ENCODE measurements at places on chromosomes 3 and 15. TPM values are rescaled to one million over a fixed set of nuclear protein-coding genes. Genes with fewer than 3 reads are reported as not detected.

The SLC15A2 gene
- total RNA-seq, result 1.7 TPM

GRCh38 chr3:24394754-24395153 lies 99.9 kb downstream of the THRB start:
- no peaks in the 10 kb centered on the region for H3K4me1 ChIP-seq
- H3K27ac ChIP-seq, result no peak overlapping the region
- no peak for DNase-seq
- no peaks in the 10 kb centered on the region for H3K36me3 ChIP-seq
- H3K4me3 ChIP-seq, result no peak overlapping the region
- H3K27me3 ChIP-seq, result no peaks in the 10 kb centered on the region

- DNase-seq, result no peak
- H3K27me3 ChIP-seq, result no peaks in the 10 kb centered on the region
- no peaks in the 10 kb centered on the region for H3K36me3 ChIP-seq
- no peak overlapping the region for H3K27ac ChIP-seq
- no peaks in the 10 kb centered on the region for H3K4me1 ChIP-seq
- H3K4me3 ChIP-seq, result no peak overlapping the region
These were observed 1062.2 kb upstream of the EPHA6 start for GRCh38 chr3:95752199-95752598.

DNA sequence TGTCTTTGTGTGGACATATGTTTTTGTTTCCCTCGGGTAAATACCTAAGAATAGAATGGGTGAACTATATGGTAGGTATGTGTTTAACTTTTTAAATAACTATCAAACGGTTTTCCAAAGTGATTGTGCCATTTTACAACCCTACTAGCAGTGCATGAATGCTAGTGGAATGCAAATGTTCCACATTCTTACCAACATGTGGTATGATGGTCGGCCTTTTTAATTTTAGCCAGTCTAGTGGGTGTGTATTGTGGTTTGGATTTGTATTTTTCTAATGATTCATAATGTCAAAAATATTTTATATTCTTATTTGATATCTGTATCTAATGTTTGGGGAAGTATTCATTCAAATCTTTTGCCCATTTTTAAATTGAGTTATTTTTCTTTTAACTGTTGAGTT lies 68.2 kb upstream of the SMAD3 start:
- no peak for DNase-seq
- H3K4me3 ChIP-seq, result no peak overlapping the region
- H3K36me3 ChIP-seq, result no peaks in the 10 kb centered on the region
- H3K27me3 ChIP-seq, result no peaks in the 10 kb centered on the region
- peaks cover 2% of the 10 kb centered on the region for H3K4me1 ChIP-seq
- H3K27ac ChIP-seq, result no peak overlapping the region

The RETNLB gene
- total RNA-seq, result not detected

The ARID3B gene
- total RNA-seq, result 36.2 TPM

GRCh38 chr3:7950890-7951289 lies 550.7 kb upstream of the LMCD1 start:
- H3K27me3 ChIP-seq, result no peaks in the 10 kb centered on the region
- no peak overlapping the region for H3K27ac ChIP-seq
- H3K36me3 ChIP-seq, result no peaks in the 10 kb centered on the region
- DNase-seq, result no peak
- no peak overlapping the region for H3K4me3 ChIP-seq

DNA sequence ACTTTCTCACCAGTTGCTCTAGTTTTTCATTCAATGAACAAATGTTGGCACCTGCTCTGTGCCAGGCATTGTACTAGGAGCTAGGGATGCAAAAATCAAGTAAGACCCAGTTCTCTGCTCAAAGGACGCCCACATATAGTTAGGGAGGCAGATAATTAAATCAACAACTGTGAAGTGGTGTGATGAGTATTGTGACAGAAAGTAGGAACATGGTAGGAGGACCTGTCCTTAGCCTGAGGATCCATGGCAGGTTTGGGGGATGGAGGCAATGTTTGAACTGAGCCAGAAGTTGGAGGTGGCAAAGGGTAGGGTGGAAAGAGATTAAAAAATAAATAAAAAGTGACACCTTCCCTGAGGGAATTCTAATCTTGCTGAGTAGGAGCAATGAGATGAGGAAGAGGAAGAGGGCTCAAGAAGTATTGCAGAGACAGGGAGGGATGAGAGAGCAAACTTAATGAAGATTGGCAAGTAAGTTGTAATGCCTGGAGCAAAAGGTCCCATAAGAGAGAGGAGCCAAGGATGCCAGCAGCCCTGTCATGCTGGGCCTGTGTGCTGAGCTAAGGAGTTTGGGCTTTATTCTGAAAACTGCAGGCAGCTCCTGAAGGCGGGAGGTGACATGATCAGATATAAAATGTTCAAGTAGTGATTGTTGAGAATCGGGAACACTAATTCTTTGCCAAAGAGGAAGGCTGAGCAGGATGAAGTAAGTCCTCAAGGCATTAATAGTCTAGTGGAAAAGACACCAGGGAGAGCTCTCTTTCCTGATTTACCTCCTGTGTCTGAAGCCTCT lies 184.3 kb upstream of the PPP2R3A start:
- no peak overlapping the region for H3K27ac ChIP-seq
- no peaks in the 10 kb centered on the region for H3K27me3 ChIP-seq
- no peaks in the 10 kb centered on the region for H3K36me3 ChIP-seq
- no peaks in the 10 kb centered on the region for H3K4me1 ChIP-seq
- H3K4me3 ChIP-seq, result no peak overlapping the region

The ELL3 gene
- 2.3 TPM for total RNA-seq

DNA sequence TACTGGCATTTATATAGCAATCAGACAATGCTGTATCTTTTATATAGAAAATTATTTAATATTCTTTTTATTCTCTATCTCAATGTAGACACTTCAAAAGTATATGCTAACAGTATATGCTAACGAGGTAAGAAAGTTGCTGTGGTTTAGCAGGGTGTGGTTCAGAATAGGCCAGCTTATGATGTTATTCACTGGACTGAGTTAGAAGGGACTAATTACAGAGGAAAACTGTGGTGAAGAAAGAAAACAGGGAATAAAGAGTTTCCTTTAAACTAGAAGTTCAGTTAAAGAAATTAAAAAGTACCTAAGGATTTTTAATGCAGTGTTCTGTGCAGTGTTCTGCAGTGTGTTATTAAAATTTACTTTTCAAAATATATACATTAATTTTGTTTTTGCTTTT lies 59.4 kb downstream of the MYO9A start:
- no peak overlapping the region for H3K27ac ChIP-seq
- peaks cover 9% of the 10 kb centered on the region for H3K4me1 ChIP-seq
- no peak for DNase-seq

DNA sequence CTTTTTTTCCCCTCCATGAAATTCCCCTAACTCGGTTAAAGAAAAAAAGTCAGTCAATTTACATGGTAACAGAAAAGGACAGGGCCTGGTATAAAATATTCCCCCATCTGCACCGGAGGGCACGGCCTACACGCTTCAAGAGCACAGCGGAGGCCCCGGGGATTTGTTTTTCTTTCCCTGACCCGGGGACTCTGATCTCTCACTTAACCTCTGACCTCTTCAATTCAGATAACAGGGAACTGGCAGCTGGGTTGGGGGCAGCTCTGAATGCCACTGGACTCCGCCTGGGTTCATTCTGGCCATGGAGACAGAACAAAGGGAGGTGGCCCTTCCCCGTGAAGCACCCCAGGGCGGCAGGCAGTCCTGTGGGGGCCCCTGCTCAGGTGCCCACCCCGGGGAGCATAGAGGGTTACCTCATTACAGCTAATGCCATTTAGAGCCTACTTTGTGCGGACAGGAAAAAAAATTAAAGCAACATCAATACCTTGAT lies 257.5 kb downstream of the SHQ1 start:
- no peak overlapping the region for H3K4me3 ChIP-seq
- no peaks in the 10 kb centered on the region for H3K36me3 ChIP-seq
- H3K27me3 ChIP-seq, result no peaks in the 10 kb centered on the region
- no peak overlapping the region for H3K27ac ChIP-seq

The ISLR2 gene
- not detected for total RNA-seq

DNA sequence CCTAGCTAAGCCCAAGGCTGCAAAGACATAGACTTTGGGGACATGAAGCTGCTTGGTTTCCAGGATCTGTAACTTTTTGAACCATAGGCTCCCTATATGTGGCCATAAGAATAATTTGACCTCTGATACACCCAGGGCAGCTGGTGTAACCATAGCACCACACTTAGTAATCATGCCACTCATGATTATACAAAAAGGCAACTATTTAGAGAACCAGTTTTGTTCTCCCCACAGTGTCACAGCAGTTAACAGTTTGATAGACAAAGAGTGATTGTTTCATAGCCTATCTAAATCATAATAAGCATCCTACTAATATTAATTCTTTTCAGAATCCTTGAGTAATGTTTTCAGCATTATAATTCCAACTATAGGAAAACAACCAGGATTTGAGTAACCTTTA lies 334.9 kb downstream of the NEK10 start:
- no peak overlapping the region for H3K27ac ChIP-seq
- H3K4me1 ChIP-seq, result no peaks in the 10 kb centered on the region
- H3K36me3 ChIP-seq, result no peaks in the 10 kb centered on the region
- no peak for DNase-seq
- no peaks in the 10 kb centered on the region for H3K27me3 ChIP-seq

- peaks cover 12% of the 10 kb centered on the region for H3K4me1 ChIP-seq
- no peak overlapping the region for H3K4me3 ChIP-seq
- DNase-seq, result no peak
- H3K27me3 ChIP-seq, result no peaks in the 10 kb centered on the region
- peaks cover 22% of the 10 kb centered on the region for H3K36me3 ChIP-seq
These were observed 68.2 kb downstream of the AAGAB start for GRCh38 chr15:67186226-67186649.

The ADGRG7 gene
- 21.2 TPM for total RNA-seq

The EAF2 gene
- total RNA-seq, result 13.4 TPM

The HRH1 gene
- 0.59 TPM for total RNA-seq

DNA sequence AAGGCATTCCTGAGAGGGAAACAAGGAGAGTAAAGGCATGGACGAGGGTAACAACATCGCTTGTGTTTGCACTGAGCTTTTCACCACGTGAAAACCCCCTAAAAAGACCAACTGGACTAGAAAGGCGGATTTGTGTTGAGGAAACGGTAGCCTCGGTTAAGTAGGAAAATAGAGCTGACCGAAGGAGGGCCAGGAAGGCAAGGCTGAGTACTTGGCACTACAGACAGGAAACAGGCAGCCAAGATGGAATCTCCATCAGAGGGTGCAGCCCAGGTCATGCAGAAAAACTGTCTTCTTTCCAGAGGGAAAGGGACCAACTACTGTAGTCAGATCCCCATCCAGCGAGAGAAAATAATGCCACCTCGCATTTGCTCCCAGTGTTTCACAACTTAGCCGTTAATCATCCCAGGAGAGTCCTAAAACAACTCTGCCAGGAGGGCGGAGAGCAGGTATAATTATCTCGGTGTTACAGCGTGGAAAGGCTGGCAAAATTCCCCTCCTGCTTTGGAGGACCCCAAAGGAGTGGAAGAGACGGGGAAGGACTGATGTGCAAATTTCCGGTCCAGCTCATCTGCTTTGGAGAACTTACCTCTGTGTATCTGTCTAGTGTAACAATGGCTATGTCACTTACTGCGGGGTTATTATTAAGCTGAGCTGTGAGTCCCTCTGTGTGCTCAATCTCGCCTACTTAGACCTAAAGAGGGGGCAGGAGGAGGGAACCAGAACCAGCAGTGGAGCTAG lies 77.2 kb downstream of the MYO1E start:
- H3K27ac ChIP-seq, result no peak overlapping the region
- H3K27me3 ChIP-seq, result peaks cover 3% of the 10 kb centered on the region
- H3K4me1 ChIP-seq, result peaks cover 35% of the 10 kb centered on the region
- no peak overlapping the region for H3K4me3 ChIP-seq
- no peaks in the 10 kb centered on the region for H3K36me3 ChIP-seq
- DNase-seq, result no peak

DNA sequence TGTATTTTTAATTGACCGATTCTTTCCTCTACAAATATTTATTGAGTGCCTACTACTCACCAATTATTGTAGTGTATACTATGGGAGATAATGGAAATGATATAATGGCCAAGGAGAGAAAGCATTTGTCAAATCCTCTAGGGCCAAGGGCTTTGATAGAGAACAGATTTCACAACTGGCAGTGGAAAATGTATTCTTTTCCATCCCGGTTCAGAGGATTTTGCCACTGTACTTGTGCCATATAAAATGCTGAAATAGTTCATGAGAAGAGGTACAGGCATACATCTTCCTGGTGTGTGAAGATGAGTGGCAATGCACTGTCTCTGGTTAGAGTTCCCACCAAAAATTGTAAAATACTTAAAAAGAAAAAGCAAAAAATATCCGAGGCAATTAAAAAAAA lies 451.6 kb upstream of the TPRG1 start:
- peaks cover 21% of the 10 kb centered on the region for H3K4me1 ChIP-seq
- H3K27me3 ChIP-seq, result no peaks in the 10 kb centered on the region
- DNase-seq, result no peak
- H3K36me3 ChIP-seq, result no peaks in the 10 kb centered on the region

GRCh38 chr3:63768888-63769287 lies 50.2 kb upstream of the C3orf49 start:
- no peaks in the 10 kb centered on the region for H3K4me1 ChIP-seq
- peaks cover 2% of the 10 kb centered on the region for H3K27me3 ChIP-seq
- H3K4me3 ChIP-seq, result no peak overlapping the region
- no peak for DNase-seq
- H3K27ac ChIP-seq, result no peak overlapping the region

The FSTL1 gene
- 1.0 TPM for total RNA-seq

The CHRM5 gene
- not detected for total RNA-seq

DNA sequence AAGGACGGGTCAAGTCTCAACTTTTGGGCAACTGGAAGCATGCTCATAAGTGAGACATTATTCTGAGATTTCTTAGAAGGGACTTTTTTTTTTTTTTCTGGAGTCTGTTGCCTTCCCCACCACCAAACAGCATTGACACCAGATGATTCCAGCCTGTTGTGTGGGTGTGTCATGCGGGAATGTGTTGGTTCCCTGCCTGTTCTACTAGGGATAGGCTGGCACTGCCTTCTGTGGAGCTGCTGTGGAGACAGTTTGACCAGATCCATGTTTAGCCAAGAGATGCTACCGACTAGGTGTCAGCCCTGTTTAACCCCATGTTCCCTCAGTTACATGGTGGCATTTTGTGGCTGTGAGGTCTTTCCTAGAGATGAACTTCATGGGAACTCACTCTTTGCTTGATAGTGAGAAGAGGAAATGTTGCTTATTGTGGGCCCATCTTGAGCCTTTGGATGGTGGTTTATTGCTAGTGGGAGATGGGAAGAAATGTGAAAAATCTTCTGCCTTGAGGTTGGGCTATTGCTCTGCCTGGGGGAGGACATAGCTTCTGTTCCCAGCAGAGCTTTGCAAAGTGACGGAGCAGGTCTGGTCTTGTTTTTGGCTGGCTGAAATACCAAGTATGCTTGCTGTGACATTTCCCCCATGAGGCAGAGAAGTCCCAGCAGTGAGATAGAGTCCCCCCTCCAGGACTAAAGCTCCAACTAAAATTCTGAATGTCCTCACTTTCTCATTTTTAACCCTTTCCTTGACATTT lies 31.3 kb downstream of the TRAK1 start:
- no peak for DNase-seq
- H3K4me3 ChIP-seq, result no peak overlapping the region
- no peaks in the 10 kb centered on the region for H3K27me3 ChIP-seq
- H3K27ac ChIP-seq, result no peak overlapping the region

GRCh38 chr3:38533285-38533976 lies 37.3 kb downstream of the EXOG start:
- peaks cover 4% of the 10 kb centered on the region for H3K4me1 ChIP-seq
- no peak overlapping the region for H3K27ac ChIP-seq
- H3K36me3 ChIP-seq, result peaks cover 14% of the 10 kb centered on the region
- no peak for DNase-seq
- no peaks in the 10 kb centered on the region for H3K27me3 ChIP-seq
- H3K4me3 ChIP-seq, result no peak overlapping the region

The PRC1 gene
- total RNA-seq, result 83.1 TPM

GRCh38 chr15:68525815-68526214 lies 53.0 kb upstream of the CORO2B start:
- DNase-seq, result no peak
- H3K4me1 ChIP-seq, result peaks cover 26% of the 10 kb centered on the region
- peaks cover 14% of the 10 kb centered on the region for H3K27me3 ChIP-seq
- no peak overlapping the region for H3K27ac ChIP-seq
- no peaks in the 10 kb centered on the region for H3K36me3 ChIP-seq

The SNTN gene
- total RNA-seq, result not detected

All from activated CD8-positive, alpha-beta T cell treated with anti-CD3 and anti-CD28 coated beads for 36 hours (primary cell).